ENCODE measurements at places on chromosomes 12 and 14.

DNA sequence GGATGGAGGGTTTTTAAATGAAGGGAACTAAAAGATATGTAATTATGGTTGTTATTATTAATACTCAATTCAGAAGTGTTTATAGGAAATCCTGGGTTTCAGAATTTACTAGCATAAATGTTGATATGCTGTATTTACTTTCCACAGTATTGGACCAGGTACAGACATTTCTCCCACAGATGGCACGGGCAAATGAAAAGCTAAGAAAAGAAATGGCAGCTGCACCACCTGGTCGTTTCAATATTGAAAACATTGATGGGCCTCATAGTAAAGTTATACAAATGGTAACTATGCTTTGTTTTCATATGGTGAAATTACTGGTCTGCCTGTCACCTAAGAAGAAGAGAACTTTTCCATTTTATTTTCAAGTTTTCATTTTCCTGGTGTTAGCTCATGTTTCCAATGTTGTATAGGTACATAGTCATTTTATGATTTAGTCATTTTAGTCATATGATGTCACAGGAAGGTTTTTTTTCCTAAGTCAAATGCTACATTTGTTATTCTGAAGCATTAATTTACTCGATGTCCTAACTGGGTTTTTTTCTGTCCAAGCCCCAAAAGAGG is 5.5 kb downstream of the NOPCHAP1 start:
- no peak for DNase-seq

DNA sequence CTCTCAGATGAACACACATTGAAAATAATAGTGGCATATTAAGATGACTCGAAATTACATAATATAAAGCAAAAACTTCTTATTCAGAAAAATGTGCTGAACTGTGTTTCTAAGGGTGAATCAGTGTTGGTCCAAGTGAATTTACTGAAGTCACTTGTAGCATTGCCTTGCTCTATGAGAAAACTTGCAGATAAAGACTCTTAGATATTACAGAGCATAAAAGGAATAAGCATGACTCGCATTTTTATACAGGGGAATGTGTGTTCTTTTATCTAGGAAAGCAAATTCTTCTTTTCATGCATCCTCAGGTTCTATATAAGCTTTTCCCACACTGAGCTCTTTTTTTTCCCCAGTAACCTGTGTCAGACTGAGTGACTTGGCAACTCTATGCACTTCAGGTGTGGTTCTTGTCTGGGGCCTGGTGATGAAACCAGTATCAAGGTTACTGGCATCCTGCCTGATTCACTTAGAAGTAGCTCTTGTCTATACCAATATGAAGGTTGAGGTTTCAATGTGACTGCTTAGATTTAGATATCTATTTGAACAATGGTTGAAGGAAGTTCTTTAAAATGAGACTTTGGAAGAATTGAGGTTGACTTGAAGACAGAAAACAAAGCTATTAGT is 76.1 kb downstream of the OTOGL start:
- no peak for DNase-seq

DNA sequence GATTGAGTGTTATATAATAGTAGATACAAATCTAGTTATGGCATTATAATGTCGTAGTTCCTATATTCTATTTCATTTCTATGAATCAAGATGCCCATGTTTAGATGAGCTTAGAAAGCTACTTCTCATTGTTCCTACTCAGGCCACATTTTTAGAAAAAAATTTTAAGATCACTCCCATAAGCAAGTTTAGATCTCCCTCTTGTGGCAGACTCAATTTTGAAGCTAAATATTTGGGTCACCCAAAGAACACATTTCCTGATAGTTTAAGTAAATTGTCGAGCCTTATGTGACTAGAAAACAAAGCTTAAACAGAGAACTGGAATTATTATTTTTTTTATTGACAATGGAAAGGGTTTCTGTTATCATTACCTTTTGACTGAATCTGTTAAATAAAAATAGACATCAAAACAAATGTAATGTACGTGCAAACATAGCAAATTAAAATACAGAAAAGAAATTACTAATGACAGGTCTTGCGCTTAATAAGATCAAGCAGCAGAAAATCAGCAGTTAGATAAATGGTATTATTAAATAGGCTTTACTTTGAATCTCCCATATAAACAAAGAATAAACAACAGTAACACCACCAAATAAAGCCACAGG is 180.2 kb downstream of the ACSS3 start:
- DNase-seq, result no peak

GRCh38 chr14:36215217-36215598 is 38.7 kb upstream of the PTCSC3 start:
- DNase-seq, result no peak

DNA sequence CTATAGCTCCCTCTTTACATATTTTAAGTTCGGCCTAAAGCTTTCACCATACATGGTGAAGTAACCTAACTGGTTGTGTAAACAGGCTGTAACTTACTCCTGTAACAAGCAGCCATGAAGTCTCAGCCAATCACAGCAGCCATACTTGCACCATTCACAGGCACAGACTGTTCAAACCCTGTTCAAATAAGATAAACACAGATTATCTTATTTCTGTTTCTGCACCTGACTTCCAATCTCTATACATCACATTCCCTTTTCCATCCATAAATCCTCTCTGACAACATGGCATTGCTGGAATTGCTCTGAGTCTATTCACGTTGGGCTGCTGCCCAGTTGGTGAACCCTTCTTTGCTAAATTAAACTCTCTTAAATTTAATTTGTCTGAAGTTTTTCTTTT is 34.5 kb upstream of the ARID2 start:
- DNase-seq, result no peak

GRCh38 chr12:10386857-10387256 is 3.0 kb downstream of the KLRK1 start:
- DNase-seq, result no peak

DNA sequence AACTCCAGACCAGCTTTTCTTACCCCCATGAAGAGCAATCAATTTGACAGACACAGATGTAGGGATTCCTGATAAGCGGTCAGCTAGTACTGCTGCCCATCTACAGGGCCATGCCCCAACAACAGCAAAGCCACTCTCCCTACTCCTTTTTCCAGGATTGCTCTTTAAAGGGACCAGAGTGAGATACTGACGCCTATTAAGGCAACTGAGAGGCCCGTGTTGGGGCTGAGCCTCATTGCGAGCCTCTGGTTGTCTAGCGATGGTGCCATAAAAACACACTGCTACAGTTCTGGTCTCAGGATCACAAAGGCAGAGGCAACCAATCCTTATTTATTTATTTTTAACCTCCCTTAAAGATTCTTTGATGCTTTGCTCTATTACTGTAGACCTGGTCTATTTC is 31.1 kb downstream of the AK7 start:
- no peak for DNase-seq

- DNase-seq, result no peak
Measured at GRCh38 chr12:90978117-90978770, 23.3 kb upstream of the CCER1 start.

GRCh38 chr12:58583940-58584339 is 336.4 kb downstream of the LRIG3 start:
- no peak for DNase-seq

DNA sequence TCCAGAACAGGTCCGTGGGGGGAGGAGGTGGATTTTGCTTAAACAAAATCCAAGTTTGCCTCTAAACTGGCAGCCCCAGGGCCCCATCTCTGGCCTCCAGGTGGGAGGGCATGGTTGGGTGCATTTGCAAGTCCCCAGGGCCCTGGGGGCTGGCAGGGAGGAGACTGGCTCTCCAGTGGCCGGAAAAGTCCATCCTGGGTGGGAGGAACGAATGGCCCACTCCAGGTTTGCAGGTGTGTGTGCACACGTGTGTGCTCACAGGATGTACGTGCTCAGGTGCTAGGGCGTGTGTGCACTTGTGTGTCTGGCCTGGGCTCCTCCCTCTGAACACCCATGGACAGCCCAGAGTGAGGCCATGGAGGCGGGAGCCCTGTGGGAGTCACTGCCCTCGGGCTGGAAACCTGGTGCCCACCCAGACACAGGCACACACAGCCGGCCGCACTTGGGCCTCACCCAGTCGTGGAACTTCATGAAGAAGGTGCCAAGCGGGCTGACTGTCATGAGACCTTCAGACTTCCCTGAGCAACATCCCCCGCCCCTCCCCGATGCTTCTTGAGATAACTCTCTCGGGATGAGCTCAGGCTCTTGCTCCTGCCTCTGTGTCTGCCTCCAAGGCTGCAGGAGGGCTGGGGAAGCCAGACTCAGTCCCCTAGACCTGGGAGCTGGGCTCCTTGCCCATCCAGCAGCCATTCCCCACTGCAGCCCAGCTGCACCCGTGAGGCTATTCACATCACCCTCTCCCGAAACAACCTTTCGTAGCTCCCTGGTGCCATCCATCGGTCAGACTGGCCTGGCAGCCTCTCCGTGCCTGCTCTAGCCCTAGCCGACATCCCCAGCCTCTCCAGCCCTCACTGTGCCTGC is 9.4 kb downstream of the AHNAK2 start:
- DNase-seq, result no peak

GRCh38 chr12:54390176-54390667 is 5.7 kb upstream of the ZNF385A start:
- DNase-seq, result no peak

GRCh38 chr14:42222924-42223471 is 616.3 kb downstream of the LRFN5 start:
- no peak for DNase-seq

DNA sequence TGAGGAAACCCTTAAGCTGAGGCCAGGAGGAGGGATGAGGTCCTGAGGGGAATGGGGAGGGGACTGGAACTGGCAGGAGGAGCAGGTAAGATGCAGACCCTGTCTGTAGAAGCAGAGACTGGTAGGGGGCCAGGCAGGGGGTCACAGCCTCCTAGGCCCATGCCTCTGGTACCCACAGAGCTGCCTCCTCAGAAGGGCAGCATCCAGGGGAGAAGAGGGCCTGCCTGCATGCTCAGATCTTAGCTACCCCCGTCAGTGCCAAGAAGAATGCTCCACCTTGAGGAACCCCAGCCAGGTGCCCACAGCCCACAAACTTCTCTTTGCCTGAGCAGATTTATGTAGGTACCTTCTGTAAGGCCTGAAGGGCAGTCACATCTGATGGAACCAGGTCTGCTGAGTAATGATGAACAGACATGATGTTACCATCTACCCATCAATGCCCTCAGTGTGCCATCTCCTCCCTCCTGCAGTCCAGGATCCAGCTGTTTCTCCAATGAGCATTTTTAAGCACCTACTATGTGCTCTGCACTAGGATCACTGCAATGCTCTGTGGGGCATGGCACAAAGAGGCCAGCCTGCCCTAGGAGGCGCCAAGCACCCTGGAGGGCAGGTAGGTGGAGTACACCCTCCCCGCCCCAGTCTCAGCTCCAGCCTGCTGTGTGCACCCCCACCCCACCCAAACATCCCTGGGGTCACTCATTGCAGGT is 24.8 kb upstream of the ZFP36L1 start:
- DNase-seq, result no peak

GRCh38 chr12:29425722-29426121 is 44.8 kb upstream of the ERGIC2 start:
- no peak for DNase-seq

DNA sequence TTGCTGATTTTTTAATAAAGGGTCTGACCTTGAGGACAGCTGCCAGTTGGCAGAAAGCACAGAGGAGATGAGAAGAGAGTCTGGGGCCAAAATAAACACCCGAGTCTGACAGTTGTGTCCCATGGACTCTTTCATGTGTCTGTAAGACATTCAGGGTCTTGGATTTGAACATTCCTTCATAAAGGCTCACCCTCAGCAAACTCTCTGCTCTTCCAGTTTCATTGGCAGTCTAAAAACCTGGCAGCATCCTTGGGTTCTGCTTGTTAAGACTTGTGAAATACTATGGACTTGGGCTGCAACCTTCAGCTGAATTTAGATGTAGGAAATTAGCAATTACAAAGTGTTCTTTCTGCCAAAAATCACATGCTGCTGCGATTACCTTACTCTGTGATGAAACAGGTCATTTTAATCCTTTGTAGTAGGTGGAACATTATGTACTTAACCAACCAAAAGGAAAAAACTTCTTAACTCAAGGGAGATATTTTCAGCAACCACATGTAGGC is 32.0 kb upstream of the LMNTD1 start:
- DNase-seq, result no peak

DNA sequence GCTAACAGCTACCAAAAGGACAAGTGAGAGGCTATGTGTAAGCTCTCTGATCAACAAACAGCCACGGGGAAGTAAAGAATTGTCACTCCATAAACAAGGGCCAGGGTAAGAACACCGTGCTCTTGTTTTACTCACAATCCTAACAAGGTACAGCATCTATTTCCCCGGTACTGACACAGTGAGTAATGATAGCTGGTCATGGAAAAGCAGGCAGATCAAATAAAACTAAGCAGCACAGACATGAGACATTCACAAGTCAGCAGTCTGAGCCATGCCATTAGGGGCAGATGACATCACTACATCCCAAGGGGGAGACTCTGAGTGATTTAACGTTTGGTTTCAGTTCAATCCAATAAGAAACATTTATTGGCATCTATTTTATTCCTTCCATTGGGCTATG is 54.4 kb downstream of the ARL6IP4 start:
- DNase-seq, result no peak

DNA sequence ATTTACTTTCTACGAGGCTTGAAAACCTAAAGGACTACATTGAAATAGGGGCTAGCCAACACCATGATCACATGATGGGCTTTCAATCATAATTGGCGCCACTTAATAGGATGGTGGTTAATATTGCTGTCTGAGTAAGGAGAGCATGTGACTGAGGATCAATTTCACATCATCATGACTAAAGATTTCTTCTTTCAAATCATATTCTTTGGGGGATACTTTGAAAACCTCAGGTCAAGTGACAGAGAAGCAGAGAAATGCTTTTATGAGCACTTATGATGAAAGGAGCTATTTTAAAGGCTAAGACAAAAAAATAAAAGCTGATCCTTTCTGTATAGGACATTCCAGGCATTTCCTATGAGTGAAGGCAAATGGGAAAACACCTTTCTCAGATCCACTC is 42.9 kb upstream of the KRAS start:
- no peak for DNase-seq

- no peak for DNase-seq
Measured at GRCh38 chr14:36279306-36280190, 40.9 kb downstream of the MBIP start.

GRCh38 chr14:61695695-61696527 is 598 bp downstream of the HIF1A start:
- DNase-seq, result peak; percentile 83

DNA sequence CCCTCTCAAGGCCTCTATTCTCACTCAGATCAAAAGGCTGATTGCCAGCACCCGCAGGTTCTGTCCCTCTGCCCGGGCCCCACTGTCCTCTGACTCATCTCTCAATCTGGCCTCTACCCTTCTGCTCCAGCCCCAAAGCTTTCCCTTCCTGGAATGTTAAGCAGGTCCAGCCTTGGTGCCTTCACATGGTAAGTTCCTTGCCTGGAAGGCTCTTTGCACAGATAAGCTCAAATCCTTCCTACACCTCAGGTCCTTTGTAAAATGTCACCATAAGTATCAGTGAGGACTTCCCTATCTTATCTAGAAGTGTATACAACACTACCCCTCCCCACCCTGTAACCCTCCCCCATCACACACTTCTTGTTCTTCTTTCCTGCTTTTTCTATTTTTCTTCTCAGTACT is 22.2 kb downstream of the LPCAT3 start:
- no peak for DNase-seq

- DNase-seq, result no peak
Measured at GRCh38 chr12:27191531-27191930, 52.6 kb upstream of the STK38L start.

GRCh38 chr12:119206348-119207062 is 27.8 kb downstream of the HSPB8 start:
- DNase-seq, result peak; percentile 11
